ENCODE measurements at places on chromosomes 1 and 21.

DNA sequence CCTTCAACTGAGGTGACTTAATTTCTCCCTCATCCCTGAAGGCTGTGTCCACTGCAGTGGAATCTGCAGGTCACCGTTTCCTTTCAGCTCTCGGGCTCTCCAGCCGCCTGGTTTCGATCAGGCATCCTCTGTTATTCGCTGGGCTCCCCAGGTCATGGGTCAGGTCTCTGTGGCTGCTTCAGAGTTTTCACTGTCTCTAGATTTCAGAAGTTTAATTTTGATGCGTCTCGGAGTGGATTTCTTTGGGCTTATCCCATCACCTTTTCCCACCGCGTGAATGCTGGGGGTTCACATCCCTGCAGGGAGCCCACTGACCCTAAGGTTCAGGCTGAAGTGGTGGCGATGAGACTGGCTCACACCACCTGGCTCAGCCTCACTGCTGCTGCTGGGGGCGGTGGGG, 3.3 kb downstream of the ACTRT2 start:
- DNase-seq: no peak

DNA sequence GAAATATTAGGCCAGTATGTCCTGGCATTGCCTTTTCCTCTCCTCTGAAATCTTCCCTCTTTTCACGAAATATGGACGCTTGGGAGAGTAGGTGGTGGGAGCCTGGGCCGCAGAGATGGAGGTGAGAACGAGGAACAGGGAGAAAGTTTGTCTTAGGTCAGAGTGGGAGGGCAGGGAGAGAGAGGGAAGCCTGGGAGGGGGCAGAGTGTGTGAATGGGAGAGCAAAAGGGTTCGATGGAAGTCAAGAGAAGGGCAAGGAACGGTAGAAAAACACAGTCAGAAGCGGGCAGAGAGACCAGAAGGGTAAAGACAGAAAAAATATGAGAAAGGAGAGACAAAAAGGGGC, 1.2 kb downstream of the TRABD2B start:
- DNase-seq: no peak

DNA sequence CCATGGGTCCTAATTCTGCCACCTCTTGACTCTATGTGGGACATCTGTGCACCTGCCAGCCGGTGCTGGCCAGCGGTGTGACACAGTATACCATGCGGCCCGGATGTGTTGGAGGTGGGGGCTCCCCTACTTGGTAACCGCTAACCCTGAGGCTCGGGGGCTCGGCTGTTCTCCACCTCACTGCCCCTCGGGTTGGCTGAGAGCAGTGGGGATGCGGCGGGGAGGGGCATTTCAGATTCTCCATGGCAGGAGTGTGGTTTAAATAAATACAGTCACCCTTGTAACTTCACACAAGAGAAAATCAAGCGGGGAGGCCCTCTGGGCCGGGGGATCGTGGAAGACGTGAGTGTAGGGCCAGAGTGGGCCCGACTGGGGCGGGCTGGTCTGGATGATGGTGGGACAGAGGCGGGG, 11.0 kb downstream of the KRTAP10-1 start:
- DNase-seq: no peak

- no peak for DNase-seq
These were observed 23.6 kb downstream of the ACOT7 start for GRCh38 chr1:6370006-6370405.

GRCh38 chr1:167369933-167370332, 148.4 kb downstream of the CD247 start:
- no peak for DNase-seq

- no peak for DNase-seq
These were observed 9.6 kb upstream of the AMY2B start for GRCh38 chr1:103561643-103562395.

DNA sequence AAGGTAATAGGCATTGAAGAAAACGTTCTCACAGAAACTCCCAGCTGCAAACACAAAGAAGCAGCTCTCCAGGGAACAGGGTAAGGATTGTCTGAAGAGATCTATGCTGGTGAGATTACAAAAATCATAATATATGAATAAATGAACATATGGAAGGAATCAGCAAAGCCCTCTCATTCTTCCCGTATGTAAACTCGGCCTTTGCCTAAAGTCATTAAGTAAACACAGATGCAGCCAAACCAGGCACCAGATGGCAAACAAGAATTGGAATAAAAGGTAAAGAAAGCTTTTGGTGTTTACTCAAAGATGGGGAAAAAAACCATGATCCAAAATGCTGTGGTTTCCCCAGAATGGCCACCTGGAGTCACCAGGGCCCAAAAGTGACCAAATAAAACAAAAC, 76.6 kb upstream of the HOOK1 start:
- DNase-seq: no peak

DNA sequence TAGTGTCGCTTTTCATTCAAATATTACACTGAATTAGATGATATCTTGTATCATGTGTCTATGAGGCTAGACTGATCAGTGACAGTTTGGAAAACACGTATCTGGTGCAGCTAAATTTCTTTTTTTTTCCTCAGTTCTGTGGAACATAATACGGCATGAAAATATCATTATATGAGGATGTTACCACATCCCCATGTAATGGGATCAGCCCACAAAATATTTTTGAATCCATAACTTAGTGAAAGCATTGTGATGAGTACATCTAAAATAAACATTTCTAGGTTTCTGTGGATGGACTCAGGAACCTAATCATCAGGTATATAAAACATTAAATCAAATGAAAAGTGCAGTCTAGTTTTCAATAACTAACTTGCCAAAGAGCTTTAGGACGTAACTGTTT, 356.3 kb downstream of the USP25 start:
- DNase-seq: no peak

- no peak for DNase-seq
These were observed 17.3 kb downstream of the RIMS3 start for GRCh38 chr1:40648200-40648599.

- no peak for DNase-seq
These were observed 286.8 kb downstream of the LMO4 start for GRCh38 chr1:87615491-87615890.

- no peak for DNase-seq
These were observed 50.5 kb upstream of the PPP2R5A start for GRCh38 chr1:212234431-212235395.

DNA sequence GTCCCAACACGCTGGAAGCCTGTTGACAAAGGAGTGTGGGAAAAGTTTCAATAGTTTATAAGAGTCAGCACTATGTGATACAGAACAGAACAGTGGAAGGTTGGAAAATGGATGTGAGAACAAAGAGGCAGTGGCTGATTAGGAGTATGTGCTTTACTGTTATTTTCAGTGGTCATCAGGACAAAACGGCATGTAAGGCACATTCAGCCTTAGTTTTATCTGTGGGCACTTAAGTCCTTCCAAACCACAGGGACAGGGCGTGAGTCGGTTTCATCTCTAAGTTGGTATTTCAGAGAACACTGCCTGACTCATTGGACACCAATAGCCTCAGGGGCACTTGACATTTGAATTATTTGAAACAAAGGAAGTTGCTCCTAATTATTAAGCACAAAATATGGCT, 306.9 kb downstream of the ASTN1 start:
- no peak for DNase-seq

- DNase-seq: no peak
These were observed at the start of gene NR0B2 for GRCh38 chr1:26913754-26914619. TSS of gene NR0B2 (minus strand) at chr1:26913975. CDS start at chr1:26913940, 35 bp downstream.

- DNase-seq: no peak
These were observed 6.6 kb upstream of the DDR2 start for GRCh38 chr1:162625679-162626078.

GRCh38 chr1:233554037-233554436, 59.9 kb upstream of the KCNK1 start:
- DNase-seq: no peak

- no peak for DNase-seq
These were observed 49.9 kb upstream of the HAO2 start for GRCh38 chr1:119318466-119319309.

DNA sequence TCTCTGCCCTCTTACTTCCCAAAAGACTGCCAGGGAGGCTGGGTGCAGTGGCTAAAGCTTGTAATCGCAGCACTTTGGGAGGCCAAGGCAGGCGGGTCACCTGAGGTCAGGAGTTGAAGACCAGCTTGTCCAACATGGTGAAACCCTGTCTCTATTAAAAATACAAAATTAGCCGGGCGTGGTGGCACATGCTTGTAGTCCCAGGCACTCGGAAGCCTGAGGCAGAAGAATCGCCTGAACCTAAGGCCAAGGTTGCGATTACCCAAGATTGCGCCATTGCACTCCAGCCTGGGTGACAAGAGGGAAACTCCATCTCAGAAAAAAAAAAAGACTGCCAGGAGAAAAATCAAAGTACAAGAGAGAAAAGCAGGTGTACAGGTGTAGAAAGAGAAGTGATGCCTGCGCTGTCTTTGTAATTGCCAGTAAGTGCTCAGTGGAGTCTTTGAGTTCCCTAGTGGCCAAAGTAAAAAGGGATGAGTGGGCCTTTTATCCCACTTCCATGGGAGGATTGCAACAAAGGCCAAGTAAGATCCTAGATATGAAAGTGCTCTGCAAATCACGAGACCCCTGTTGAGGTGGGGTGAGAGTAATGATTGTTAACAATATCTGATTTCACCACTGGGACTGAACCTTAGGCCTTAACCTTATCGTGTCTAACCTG, 94.7 kb upstream of the WNT4 start:
- no peak for DNase-seq

GRCh38 chr1:215118081-215118480, 35.5 kb downstream of the KCNK2 start:
- DNase-seq: no peak

DNA sequence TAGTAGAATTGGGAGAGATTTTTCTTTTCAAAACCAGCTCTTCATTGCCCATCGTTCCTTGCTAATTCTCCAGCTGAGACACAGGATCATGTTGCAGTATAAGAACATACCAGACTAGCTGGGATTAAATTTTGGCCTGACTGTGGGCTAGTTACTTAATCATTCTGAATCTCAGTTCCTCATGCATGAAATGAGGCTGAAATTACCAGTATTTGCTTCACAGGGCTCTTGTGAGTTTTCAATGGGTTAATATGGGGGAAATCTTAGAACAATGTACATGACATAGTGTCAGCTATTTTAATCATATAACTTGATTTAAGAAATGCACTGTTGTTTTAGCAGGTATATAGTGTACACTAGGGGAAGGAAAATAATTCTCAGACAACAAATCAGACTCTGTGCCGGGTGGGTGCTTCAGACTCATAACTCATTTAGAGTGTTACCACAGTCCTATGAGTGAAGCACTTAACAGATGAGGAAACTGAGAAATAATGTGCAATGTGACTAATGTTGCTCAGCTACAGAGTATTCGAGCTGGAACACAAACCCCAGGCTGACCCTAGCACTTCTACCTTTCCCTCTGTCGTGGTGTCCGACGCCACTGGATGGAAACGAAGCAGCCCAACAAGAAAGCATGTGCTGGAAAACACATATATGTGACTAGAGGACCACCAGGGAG, 137.6 kb upstream of the SGIP1 start:
- no peak for DNase-seq

GRCh38 chr1:82759035-82759434, 958.3 kb downstream of the ADGRL2 start:
- no peak for DNase-seq

DNA sequence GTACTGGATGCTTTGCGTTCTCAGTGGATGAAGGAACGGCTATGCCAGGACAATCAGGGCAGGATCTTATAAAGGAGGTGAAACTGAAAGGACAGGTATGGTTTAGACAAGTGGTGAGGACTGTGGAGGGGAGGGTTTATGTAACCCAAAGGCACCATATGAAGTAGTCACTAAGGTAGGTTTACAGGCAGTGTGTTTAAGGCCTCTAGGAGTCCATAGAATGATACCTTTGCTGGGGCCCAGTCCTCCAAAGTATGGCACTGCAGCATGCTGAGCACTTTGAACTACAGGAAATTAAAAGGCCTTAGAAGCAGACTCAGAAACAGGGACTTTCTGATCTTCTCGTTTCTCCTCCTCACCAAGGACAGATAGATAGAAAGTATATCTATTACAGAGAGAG, 304.7 kb upstream of the USP25 start:
- DNase-seq: no peak

DNA sequence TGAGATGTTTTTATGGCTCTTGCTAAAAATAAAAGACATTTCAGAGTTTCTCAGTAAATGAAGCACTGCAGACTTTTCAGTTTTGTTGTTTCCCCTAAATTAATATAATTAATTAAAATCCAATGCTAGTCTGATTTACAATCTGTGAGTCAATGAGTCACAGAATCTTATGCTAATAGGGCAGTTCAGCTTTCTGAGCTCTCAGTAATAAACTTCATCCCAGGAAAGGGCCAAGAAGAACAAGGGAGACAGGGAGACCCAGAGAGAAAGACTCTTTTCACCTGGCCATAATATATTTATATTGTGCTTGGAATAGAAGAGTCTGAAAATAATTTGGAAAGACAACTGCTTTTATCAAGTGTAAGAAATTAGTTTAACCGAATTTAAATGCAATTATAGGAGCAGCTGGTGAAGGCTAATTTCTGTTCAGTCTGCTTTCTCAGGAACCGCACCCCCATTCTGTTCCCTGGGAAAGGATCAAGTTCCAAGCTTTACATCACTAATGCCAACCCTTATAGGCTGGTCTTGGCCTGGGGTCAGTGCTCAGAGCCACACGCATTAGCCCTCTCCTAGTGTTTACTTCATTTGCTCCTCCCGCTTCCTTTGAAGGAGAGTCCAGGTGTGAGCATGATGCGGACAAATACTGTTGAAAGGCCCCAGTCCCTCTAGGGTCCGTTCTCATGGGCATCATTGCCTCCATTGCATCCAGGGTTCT, 145.6 kb downstream of the ZBTB18 start:
- no peak for DNase-seq

DNA sequence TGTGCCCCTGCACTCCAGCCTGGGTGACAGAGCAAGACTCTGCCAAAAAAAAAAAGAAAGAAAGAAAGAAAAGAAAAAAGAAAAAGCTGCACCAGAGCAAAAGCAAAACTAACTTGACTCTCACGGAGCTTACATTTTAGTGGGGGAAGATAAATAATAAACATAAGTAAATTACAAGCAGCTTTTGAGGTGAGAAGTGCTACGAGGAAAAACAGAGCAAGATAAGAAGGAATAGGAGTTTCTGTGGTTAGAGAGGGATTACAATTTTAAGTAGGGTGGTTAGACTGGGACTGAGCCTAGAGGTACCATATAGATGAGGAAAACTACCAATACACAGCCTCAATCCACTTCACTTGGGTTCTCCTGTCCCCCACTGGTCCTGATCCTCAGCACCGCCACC, 43.9 kb downstream of the TGFBR3 start:
- DNase-seq: no peak

DNA sequence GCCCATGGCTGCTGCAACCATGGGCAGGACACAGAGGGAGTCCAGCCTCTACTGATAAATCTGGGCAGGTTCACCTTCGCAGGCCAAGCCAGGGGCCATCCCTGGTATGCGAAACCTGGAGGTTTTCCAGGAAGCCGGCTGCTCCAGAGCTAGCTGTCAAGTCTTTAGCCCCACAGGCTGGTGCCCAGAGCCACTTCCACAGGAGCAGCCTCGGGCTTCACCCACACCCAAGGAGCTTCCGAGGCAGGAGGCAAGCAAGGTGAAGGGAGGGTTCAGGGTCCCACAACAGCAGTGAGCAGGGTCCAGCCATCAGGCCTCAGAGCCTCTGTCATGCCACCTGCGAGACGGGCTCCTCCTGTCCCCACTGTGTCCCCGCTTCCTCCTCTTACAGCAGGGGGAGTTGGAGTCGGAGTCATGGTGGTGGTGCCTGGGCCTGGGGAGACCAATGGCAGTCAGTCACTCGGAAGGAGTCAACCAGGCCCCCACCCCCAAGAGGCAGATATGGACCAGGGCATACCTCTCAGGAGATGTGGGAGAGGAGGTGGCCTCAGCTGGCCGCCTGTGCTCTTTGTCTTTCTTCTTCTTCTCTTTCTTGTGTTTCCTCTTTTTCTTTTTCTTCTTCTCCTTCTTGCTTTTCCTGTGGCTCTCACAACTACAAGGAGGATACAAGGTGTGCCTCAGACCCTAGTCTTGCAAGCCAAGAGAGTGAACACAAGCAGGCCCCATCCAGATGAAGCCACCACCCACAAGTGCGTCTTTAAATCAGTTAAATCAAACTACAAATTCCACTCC, 2.1 kb downstream of the C1orf35 start:
- no peak for DNase-seq
